Body of pancreas (tissue), 4 donors: ENCODE measurements at places on chromosomes 2 and 18.

DNA sequence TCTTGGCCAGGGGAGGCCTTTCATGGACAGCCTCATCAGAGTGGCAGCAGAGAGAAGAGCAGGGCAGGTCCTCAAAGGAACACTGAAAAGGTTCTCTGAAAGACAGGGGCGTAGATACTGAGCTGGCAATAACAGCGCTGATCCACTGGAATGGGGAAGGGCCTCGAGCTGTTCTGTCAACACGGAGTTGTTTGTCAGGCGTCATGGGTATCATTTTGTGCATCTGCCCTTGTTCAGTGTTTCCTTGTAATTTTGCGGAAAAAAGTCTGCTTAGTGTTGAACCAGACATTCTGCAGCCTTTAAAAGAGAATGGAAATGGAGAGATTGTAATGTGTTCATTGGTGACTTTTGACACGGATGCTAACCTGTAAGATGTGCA is 21.5 kb downstream of the AGAP1 start:
- no peak for DNase-seq

DNA sequence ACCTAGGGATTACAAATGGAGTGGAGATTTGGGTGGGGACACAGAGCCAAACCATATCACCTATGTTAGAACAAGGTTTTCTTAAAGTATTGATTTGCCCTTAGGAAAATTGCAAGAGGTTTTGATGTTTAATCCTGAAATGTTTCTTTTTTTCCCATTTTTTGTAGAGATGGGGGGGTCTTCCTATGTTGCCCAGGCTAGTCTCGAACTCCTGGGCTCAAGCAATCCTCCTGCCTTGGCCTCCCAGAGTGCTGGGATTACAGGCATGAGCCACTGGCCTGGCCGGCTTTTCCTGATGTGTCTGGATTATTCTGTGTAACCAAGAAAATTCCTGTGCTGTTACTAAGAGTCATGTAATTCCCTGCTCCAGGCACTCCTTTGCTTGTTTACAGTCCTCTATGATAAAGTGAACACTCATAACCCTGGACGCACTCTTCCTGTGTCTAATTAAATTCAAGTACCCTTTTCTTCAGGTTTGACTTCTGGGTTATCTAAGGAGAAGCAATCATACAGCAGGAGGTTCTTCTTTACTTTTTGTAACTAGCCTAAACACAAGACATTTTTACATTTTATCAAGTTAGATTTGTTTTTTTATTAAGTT is 15.0 kb upstream of the CTDP1 start:
- DNase-seq = no peak

- no peak for DNase-seq
Observed at GRCh38 chr2:239935789-239936758, 89.1 kb downstream of the NDUFA10 start.

DNA sequence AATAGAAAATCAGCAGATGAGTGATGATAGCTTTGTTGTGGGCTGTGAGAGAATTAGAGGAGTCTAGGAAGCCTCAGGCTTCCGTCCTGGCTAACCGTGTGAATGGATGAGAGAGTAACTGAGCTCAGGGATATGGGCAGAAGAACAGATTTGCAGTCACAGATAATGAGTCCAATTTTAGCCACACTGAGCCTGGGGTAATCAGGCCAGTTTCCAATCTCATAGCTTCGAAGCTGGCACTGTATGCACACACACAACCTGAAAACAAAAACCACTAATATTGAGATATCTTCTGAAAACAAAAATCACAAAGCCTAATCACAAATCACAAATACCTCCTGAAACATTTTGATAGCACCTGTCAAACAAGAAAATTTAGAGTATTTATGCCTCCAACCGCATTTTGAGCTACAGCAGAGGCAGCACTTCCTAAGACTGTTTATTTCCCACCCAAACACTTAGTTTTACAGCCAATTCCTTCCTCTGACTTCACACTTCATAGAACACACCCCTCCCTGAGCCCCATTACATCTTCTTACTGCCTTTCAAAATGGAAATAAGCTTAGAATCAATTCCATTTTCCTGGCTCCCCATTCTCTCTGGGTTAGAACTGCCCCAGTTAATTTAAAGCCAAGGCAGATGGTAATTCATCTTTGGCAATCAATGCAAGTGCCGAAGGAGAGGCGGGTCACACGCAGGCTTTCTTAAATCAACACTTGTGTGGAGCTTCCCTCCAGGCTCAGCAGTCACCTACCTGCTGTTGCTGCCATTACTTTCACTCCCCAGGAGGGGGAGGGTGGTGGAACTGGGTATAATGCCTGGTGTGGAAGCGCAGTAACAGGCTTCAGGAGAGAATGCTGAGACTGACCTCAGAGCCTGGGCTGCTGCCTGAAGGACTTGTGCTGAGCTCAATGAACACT is 18.9 kb downstream of the TTR start:
- peak; percentile 23 for DNase-seq

DNA sequence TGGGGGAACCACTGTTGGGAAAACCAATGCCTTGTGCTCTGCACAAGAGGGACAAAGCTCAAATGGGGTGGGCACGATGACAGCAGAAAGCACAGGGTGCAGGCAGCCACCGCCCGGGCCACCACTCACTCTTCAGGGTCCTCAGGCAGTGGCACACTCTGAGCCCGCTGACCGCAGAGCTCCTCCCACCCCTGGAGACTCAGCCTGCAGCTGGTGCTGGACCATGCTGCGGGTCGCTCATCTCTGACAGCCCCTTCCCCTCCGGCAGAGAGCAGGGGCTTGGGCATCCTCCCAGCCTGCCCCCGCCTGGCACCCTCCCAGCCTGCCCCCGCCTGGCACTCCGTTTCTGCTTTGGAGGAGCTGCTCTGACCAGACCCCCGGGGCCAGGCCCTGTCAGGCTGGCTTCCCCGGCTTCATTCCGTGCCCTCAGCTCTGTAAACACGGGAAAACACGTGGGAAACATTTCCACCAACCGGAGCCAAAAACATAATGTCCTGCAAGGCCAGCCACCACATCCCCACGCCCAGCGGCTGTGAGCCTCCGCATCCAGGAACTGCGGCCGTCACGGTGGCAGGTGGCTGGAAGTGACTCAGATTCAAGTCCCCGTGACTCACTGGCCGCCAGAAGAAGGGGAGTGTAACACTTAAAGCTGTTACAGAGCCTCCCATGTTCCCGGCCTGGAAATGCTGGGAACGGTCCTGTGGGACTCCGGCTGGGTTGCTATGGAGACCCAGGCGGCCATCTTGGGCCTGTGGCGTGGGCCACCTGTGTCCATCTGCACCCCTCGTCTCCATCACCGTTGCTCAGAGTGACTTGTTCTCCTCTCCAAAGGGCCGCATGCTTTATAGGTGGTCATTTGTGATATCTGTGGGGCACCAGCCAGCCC is 6.8 kb upstream of the SNED1 start:
- DNase-seq = peak; percentile 71

DNA sequence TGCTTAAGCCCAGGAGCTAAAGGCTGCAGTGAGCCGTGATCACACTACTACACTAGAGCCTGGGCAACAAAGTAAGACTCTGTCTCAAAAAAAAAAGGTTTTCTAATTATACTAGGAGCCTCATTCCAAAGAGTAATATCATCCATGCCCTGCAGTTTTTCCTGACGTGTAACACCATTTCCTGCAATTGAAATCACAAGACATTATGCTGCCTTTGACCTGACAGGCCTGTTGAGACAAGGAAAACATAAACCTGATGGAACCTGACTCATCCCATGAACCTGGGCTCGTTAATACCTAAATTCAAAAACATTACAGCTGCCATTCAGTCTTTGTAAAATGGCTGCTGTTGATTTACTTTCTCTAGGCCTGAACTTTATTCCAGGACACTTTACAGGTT is 58.7 kb upstream of the PEX13 start:
- no peak for DNase-seq

DNA sequence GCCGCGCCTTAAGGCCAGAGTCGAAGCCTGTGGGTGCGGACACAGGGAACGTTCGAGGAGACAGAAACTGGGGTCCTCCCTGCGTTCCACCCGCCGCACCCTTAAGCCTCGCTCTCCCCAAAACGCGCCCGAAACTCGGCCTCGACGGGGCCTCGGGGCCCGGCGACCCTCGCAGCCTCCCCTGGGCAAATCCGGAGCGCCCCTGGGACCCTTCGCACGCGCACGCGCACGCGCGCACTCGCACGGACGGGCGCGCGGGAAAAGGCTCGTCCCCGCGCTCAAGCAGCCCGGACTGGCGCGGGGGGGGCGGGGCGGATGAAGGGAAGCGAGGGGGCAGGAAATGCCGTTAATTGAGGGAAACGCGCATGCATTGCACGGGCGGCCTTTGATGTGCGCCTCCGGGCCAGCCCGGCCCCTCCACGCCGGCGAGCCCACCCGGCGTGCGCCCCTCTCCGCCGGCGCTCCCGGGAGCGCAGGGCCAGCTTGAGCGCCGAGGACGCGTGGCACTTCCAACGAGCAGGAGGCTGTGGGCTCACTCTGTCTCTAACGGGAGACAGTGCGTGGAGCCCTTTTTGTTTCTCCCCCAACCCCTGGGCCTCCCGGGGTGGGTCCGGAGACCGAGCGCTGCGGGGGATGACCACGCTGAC is 5.4 kb upstream of the SALL3 start:
- DNase-seq = no peak

- DNase-seq = no peak
Observed at GRCh38 chr2:73324126-73324725, 30.9 kb upstream of the EGR4 start.

DNA sequence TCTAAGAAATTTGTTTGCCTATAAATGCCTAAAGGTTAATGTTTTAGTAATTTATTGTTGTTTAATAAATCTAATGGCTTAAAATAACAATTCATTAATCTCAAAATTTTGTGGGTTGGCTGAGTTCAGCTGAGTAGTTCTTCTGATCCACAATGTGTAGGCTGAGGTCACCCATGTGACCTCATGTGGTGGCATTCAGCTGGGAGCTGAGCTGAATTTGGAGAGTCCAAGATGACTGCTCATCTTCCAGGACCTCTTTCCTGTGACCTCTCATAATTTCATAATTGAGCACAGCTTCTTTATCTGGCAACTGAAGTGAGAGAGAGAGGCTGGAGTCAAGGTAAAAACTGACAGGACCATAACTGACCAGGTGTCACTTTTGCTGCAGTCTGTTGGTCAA is 132.4 kb downstream of the TXNL1 start:
- DNase-seq = no peak

- no peak for DNase-seq
Observed at GRCh38 chr18:50986360-50987087, 18.7 kb downstream of the ELAC1 start.

DNA sequence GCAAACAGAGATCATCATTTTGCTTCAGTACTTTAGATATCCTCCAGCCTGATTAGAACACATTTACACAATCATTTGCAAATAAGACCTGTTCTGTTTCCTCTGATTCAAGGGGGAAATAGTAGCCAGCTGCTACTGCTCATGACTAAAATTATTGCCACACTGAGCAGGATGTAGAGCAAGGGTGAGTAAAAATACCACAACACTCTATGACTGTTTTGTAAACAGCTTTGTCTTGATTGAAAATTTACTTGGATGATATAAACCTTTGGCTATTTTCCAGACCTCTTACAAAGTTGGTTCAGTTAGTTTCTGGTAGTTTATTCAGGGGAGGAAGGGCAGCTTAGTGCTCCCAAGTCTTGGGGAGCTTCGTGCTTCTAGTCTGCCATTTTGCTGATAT is 286.4 kb upstream of the CNTNAP5 start:
- DNase-seq = no peak

- no peak for DNase-seq
Observed at GRCh38 chr2:215941726-215942125, 71.6 kb downstream of the MREG start.

DNA sequence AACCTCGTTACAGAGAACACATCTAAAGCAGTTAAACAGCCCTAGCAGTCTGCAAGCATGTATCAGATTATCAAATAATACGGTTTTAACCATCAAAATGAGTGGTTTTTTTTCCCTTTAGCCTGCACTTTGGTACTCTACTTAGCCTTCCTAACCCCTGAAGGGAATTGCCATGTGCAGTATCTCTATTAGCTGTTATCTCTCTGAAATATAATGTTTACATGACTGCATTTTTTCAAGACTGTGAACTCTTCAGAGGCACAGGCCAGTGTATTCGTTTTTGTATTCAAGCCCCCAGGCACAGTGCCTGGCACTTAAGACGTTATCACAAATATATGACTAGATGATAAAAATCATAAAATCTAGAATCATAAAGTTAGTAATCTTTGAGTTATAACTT is 509.5 kb downstream of the PARD3B start:
- DNase-seq = no peak

DNA sequence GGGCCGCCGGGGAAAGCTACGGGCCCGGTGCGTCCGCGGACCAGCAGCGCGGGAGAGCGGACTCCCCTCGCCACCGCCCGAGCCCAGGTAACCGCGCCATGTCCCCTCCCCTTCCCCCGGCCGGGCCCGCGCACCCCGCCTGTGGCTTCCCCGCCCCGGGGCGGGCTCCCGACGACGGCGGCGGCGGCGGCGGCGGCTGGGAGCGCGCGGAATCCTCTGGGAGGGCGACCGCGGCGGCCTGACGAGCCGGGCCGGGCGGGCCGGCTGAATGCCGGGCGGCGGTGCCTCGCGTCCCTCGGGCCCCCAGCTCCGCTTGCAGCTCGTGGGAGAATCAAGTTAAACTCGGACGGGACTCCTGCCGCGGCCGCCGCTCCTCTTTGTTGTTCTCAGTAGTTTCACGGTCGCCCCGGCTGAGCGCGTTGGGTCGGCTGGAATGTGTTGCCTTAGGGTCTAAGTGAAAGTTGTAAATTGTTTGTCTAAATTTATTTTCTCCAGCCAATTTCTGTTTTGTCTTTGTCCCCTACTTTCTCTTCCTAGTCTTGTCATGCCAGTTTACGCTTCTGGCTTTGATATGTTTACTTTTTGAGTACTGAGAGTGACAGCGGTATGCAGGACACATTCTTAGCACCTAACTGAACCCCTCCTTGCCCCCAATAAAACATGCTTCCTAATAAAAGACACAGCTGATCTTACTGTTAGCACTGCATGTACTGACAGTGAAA is 685 bp downstream of the SMAD4 start:
- DNase-seq = peak; percentile 74

DNA sequence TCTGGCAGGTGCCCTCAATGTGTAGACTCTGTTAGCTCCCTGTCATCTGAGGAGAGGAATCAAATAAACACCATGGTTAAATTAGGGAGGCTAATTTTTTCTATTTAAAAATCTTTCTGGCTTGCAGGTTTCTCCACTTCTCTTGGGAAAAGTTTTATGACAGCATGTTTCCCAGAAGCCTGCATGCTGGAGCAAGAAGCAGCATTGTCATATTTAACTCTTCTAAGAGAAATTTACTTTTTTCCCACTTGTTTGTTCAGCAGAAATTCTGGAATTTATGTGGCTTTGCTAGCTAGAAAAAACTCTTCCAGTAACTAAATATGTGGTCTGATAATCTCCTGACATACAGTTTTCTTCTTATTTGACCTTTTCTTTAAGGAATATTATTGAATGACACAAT is 230.5 kb downstream of the PARD3B start:
- DNase-seq = no peak

DNA sequence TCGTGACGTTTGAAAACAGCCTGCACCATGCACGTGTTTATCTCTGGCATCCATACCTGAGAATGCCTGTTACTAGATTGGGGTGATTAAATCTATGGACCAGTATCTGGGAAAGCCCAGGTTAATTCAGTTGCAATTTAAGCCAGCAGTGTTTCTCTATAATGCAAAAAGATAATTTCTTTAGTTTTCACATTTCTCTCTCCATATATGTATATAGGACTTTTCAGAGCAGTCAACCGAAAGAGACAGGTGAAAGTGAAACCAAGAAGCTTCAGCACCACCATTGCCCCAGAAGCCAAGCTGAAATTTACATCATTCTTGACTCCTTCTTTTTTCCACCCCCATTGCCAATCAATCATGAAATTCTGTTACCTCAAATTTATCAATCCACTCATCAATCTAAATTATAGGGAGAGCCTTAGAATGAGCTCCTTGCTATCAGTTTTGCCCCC is 2.7 kb upstream of the LRP2 start:
- DNase-seq = no peak

GRCh38 chr2:180979749-180980105 is 678 bp upstream of the UBE2E3 start:
- no peak for DNase-seq
